ENCODE measurements at places on chromosomes 6 and 20. TPM values are rescaled to one million over a fixed set of nuclear protein-coding genes. Genes with fewer than 3 reads are reported as not detected.

DNA sequence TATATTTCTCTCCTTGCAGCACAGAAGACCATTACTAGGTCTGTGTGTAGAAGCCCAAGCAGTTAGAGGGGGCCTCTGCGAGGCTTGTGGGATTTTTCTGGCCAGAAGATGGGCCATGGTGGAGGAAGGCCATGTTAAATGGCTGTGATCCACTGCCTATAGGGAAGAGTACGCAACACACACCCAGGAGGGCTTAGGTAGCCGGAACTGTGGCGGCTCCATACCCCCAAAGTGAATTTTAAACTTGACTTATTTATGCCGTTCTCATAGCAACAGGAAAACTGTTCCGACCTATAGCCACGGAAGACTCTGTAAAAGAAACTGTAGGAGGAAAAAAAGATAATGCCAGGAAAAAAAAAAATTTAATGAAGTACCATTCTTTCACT lies 69.5 kb downstream of the SLX4IP start:
- no peak for DNase-seq

DNA sequence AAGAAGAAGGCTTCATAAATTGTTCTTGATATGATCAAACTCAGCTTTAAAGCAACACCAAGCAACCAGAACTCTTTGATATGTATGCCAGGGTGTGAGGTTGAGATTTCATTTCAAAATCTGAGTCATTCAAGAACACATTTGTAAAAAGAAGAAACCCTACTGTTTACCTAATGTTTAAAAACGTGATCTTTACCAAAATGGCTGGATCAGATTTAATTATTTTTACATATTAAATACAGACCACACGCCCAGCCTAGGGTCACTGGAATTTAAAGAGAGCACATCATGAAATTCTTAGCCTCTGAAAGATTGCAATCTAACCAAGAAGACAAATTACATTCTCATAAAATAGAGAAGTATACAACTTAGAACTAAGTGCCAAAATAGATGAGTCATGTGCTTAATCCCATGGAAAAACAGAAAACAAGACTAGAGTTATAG lies 206.8 kb upstream of the SMLR1 start:
- DNase-seq = peak; percentile 52

DNA sequence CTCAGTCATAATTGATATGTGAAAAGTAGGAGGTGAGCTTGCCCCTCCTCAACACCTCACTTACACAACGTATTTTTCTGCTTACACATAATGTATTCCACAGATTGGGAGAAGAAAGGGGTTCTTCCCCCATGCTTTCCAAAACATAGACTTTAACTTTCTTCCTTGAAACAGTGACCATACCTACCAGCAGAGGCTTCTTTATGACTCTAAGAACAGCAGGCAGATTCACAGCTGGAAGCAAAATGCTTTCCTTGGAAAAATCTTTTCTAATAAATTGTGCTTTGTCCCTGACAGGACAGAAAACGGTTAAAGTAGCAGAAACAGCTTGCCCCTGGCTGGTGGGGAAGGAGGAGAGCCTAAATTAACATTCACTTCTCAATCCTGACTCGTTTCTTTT lies 629.1 kb upstream of the IMPG1 start:
- peak; percentile 7 for DNase-seq

- DNase-seq = no peak
Observed at GRCh38 chr20:8250539-8251200, 118.6 kb downstream of the PLCB1 start.

- DNase-seq = no peak
Observed at GRCh38 chr6:90251295-90251992, 45.2 kb downstream of the BACH2 start.

- peak; percentile 29 for DNase-seq
Observed at GRCh38 chr6:122610690-122611455, 668 bp downstream of the PKIB start.

DNA sequence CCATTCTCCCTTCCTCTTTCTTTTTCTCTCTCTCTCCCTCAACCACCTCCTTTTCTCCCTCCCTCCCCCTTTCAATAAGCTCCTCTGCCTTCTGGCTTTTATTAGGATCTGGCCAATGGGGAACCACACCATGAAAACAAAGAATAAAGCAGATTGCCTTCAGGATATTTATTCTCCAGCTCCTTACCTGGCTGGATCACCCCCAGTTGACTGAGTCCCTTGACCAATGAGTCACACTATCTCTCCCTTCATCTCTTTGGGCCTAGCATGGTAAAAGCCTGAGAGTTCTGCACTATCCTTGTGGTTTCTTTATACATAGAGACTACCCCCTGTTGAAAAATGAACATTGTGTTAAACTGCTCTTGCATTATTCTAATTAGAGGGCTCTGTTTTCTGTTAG lies 476.8 kb downstream of the EPHA7 start:
- DNase-seq = no peak

- no peak for DNase-seq
Observed at GRCh38 chr6:41288754-41289129, 2.3 kb upstream of the TREM1 start.

GRCh38 chr20:53579581-53580375 lies 13.9 kb downstream of the ZNF217 start:
- DNase-seq = peak; percentile 85

The USP49 gene
- total RNA-seq = 0.97 TPM

The FAM120B gene
- 17.1 TPM for total RNA-seq

The SUN5 gene
- total RNA-seq = not detected

The CCN6 gene
- total RNA-seq = not detected

Data from GM23248 (cell line).